ENCODE measurements at places on chromosomes 2 and 18.

GRCh38 chr2:22273853-22274252 is 1111.1 kb upstream of the KLHL29 start:
- no peak for DNase-seq

DNA sequence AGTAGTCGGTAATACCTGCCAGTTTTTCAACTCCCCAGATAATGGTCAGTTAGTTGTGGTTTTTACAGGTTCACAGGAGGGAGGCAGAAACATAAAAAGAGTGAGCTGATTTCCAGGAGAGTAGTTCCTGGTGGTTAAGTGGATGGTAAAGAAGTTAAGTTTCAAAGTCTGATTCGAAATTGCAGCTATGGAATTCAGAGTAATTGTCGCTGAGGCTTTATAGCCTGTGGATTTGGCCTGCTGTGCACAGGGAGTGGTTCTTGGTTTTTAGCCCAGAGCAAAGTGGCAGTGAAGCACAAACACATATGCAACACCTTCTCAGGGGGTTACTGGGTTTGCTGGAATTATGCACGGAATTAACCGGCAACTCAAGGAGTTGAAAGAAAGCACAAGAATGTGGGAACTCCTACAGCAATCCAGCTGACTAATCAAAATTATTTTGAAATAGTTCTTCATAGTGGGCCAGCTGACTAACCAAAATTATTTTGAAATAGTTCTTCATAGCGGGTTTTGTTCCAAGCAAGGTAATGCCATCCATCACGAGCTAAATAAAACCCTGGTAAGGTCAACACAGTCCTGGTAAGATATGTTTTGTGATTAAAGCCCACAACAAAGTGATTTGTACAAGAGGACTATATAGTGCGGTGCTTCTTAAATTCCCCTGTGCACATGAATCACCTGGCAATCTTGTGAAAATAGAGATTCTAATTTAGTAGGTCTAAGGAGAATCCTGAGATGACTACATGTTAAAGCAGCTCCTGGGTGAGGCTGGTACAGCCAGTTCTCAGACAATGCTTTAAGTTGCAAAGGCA is 94.4 kb downstream of the SGPP2 start:
- peak; percentile 49 for DNase-seq

DNA sequence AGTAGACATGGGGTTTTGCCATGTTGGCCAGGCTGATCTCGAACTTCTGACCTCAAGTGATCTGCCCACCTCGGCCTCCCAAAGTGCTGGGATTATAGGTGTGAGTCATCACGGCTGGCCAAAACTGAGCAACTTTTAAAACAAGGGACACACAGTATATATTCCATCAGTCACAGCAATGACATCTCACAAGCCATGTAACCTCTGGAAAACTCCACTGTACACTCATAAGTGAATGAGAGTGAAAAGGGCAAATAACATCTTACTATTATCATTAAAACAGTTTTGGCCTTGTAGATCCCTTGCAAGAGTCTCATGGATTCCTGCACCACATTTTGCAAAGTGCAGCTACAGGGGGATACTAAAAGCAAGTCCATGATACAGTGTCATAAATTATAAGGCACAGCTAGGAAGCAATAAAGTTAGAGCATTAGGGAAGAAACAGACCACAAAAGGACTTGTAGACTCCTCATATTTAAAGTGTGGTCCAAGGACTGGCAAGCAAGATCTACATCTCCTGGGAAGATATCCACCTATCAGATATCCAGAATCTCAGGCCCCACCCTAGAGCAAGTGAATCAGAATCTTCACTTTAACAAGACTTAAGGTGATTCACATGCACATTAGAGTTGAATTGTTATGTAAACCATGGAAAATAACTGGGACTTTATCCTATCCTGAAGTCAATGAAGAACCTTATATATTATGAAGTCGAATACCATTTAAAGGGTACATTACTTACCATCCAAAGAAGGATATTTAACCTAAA is 5.7 kb downstream of the SMC6 start:
- no peak for DNase-seq

DNA sequence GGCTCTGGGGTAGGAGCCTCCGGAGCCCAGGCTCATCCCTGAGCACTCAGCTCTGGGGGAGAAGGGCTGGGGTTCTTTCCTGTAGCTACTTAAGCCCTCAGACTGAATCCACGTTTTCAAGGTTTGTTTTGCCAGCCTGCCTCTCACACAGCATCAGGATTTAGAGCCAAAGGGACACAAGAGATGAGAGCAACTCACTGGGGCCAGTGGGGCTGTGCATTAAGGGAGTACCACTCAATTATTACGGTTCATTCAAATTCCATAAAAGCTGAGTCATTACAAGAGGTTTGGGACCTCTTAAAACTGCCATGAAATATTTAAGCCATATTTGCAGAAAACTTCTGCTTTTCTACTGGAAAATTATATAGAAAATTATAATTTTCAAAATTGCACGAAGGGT is 17.1 kb upstream of the SNED1 start:
- DNase-seq: no peak

- no peak for DNase-seq
Observed at GRCh38 chr2:203936535-203936934, at the start of gene ICOS. Gene ICOS, plus strand, starts transcription at chr2:203936763. Its CDS starts 52 bp downstream, at chr2:203936815.

DNA sequence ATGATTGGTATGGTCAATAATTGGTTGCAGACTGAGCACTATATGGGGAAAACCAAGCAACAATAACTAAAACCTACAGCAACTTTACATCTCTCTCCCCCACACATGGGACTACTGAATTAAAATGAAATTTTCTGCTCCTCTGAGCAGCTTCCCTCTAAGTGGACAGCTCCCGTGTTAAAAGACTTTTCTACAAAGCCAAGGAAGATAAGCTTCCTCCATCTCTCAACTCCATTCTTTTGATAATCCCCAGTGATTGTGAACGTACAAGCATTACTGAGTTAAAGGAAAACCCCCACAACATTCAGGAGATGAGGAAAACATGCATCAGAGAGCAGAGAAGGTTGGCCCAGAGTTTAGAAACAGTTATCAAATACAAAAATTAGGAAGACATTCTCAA is 21.9 kb downstream of the CCBE1 start:
- no peak for DNase-seq

DNA sequence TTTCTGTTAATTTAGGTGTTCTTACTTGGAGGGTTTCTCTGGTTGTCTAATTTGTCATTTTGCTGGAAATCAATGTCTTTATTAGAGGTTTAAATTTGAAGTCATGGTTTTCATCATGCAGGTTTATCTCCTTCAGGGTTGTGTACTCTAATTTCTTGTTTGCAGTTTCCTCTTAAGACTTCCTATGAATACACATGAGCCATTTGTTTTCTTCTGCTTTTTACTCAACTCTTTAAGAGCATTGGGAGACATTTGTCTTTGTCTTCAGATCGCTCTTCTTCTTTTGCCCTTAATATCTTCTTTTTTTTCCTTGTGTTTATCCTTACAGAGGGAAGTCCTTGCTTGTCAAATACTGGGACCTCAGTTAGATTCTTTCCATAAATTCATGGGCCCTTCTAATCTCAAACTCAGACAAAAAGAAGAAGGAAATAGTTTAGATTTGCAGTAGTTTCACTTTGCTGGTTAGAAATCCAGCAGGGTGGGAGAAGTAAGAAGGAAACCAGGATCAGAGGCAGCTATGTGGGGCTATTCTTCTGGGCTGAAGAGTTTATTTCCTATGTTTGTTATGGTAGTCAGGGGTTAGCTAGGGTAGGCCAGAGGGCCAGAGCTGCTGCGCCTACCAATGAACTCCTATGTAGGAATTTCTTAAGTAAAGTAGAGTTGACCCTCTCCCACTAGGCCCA is 176.6 kb downstream of the DYSF start:
- DNase-seq: no peak

DNA sequence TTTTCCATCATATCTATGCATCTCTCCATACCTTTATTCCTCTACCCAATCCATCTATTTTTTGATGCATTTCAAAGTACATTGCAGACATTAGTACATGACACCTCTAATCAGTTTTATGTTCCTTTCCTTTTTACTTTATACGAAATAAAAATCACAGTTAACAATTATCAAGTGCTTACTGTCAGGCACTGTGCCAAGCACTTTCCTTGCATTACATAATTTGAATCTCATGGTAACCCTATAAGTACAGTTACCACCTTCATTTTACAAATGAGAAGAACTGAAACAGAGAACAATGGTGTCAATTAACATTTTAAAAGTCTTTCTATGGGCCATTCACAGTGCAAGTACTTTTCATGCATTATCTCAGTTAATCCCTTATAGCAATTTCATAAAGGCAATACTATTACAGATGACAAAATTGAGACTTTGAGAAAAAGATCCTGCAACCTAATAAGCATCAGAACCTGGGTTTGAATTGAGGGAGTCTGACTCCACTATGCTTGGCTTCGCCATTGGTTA is 544.4 kb upstream of the TNP1 start:
- DNase-seq: no peak

GRCh38 chr2:121386707-121387106 is 101.7 kb upstream of the TFCP2L1 start:
- DNase-seq: no peak

GRCh38 chr2:10368491-10369231 is 66.0 kb downstream of the HPCAL1 start:
- no peak for DNase-seq

DNA sequence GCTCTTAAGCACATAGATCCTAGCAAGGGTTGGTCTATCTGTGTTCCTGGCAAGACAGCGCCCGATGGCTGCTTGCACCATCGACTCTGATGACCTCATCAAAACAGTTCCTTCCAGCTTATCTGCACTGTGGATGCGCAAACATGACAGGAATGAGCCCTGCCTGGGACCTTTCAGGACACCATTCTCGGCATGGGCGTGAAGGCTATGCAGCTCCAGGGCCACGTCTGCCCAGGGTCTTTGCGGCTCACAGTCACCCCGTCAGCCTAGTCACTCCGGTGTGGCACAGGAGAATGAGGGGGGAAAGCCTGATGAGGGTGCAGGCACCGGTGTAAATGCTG is 147.8 kb upstream of the TWIST2 start:
- DNase-seq: no peak

All from gastrocnemius medialis (tissue), 4 donors.